Activated CD4-positive, alpha-beta memory T cell treated with anti-CD3 and anti-CD28 coated beads for 36 hours (primary cell): ENCODE measurements at places on chromosomes 3 and 15.

- DNase-seq = no peak
These were observed 86.7 kb upstream of the LIMD1 start for GRCh38 chr3:45507820-45508317.

- DNase-seq = peak; percentile 83
These were observed 601 bp downstream of the ACTL6A start for GRCh38 chr3:179563271-179563783.

DNA sequence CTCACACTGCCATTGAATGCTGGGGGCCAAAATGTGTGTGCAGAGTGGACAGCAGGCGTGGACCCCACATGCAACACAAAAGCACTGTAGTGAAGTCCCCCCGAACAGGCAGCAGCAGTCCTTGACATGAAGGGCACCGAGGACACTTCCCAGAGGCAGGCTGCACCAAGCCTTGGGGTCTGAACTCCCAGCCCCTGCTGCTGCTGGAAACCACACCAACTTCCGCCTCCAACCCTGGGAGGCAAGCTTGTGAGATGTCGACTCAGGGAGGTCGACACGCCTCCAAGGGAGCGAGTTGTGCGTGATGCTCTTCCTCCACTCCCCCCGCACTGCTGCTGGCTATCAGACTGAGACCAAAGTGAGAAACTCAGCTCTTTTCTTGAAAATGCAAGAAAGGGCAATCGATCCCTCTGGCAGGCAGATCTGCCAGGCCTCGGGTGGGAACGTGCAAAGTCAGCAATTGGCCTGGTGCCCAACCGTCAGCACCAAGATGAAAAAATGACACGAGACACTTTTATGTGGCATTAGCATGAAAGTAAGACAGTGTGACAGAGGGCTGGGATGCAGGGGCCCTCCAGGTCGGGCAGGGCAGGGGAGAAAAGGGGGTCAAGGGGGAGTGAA is 43.6 kb downstream of the WHAMM start:
- no peak for DNase-seq

- no peak for DNase-seq
These were observed 13.4 kb downstream of the TRA2B start for GRCh38 chr3:185924375-185924774.

GRCh38 chr3:11162401-11163345 is 8.4 kb downstream of the HRH1 start:
- DNase-seq = no peak

GRCh38 chr3:64905906-64906410 is 218.2 kb upstream of the ADAMTS9 start:
- no peak for DNase-seq

- DNase-seq = no peak
These were observed 259.9 kb upstream of the ZPLD1 start for GRCh38 chr3:102174832-102175374.

DNA sequence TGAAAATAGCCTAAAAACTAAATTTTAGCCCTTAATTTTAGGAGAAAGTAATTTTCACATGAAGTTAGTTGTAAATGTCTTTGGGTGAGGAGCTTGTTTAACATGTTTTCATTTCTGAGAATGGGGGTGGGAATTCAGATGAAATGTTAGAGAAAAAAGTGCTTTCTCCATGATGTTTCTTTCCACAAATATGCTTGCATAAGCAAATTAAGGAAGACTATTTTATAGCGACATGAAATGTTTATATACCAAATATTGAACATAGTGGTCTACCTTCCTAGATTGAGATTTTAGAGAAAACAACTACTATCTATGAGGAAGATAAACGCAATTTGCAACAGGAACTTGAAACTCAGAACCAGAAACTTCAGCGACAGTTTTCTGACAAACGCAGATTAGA is 13.0 kb upstream of the RPLP1 start:
- DNase-seq = no peak

- no peak for DNase-seq
These were observed 393.5 kb downstream of the RSL24D1 start for GRCh38 chr15:54803134-54803808.

GRCh38 chr3:23405081-23405480 is 202.0 kb downstream of the UBE2E2 start:
- DNase-seq = no peak

- DNase-seq = no peak
These were observed 25.3 kb upstream of the NR2C2 start for GRCh38 chr3:14921811-14922705.

DNA sequence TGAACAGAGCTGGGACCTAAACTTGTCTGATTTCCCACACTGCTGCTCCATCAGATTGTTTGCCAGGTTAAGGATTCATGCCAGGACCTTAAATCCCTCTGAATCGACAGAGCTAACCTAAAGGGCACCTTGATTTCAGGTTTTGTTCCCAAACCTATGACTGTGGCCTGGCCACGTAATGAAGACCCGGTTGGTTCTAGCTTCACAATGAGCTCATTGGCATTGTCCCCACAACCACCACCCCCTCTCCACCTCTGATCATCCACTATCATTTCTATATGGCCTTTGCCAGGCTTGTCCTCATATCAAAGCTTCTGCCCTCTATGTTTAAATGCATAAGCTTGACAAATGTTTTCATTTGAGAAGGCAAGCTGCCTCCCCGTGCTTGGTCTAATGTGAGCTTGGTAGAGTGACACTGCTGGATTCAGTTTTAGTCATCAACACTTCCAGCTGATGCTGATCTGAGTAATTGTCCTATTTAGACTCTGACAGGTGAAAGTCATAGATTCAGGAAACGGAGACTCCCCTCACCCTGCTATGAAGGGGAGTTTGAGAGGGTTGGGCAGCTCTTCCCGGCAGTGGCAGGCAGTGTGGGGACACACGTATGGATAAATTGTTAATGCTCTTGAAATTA is 407.1 kb upstream of the CFAP20DC start:
- DNase-seq = peak; percentile 63
